ENCODE measurements at places on chromosomes 4 and X. TPM values are rescaled to one million over a fixed set of nuclear protein-coding genes. Genes with fewer than 3 reads are reported as not detected.

GRCh38 chr4:186771624-186772023 is 48.0 kb upstream of the FAT1 start:
- H3K27ac ChIP-seq: no peak overlapping the region
- DNase-seq: no peak
- H3K4me3 ChIP-seq: no peak overlapping the region
- no peaks in the 10 kb centered on the region for H3K27me3 ChIP-seq

NMU gene
- not detected for total RNA-seq

DOCK11 gene
- 1.6 TPM for total RNA-seq

- H3K27ac ChIP-seq: no peak overlapping the region
- no peaks in the 10 kb centered on the region for H3K36me3 ChIP-seq
- no peak for DNase-seq
Observed at GRCh38 chrX:49868739-49869138, 10.5 kb upstream of the USP27X start.

- no peaks in the 10 kb centered on the region for H3K4me1 ChIP-seq
- no peak overlapping the region for H3K27ac ChIP-seq
- no peaks in the 10 kb centered on the region for H3K36me3 ChIP-seq
- DNase-seq: no peak
- H3K27me3 ChIP-seq: no peaks in the 10 kb centered on the region
Observed at GRCh38 chrX:39159921-39160507, 358.8 kb downstream of the MID1IP1 start.

- no peak overlapping the region for H3K27ac ChIP-seq
- no peaks in the 10 kb centered on the region for H3K36me3 ChIP-seq
- H3K4me1 ChIP-seq: no peaks in the 10 kb centered on the region
- no peak for DNase-seq
- no peaks in the 10 kb centered on the region for H3K27me3 ChIP-seq
Observed at GRCh38 chr4:100489305-100489704, 28.5 kb downstream of the EMCN start.

STBD1 gene
- total RNA-seq: 49.5 TPM

NXF2 gene
- not detected for total RNA-seq

- no peaks in the 10 kb centered on the region for H3K36me3 ChIP-seq
- H3K4me3 ChIP-seq: peak overlapping the region; percentile 76
- H3K27ac ChIP-seq: peak overlapping the region; percentile 95
Observed at GRCh38 chr4:23888421-23889319, 1.2 kb downstream of the PPARGC1A start.

DNA sequence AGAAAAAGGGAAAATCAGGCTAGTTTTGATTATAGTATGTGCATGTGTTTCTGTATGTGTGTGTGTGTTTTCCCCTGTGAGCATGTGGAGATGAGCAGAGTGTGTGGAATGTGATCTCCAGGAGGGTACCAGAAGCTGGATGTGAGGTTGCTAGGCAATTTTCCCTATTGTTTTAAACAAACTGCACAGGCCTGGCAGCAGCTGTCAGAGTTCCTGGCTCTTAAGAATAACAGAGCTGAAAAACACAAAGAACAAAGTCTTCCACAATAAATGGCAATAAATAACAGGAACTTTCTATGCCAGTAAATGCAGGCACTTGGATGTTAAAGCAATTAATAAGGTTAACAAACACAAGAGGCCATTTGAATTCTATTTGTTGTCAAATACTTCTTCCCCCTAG is 344.6 kb upstream of the CTSO start:
- no peak overlapping the region for H3K4me3 ChIP-seq
- no peak overlapping the region for H3K27ac ChIP-seq
- no peaks in the 10 kb centered on the region for H3K36me3 ChIP-seq
- DNase-seq: no peak
- H3K27me3 ChIP-seq: no peaks in the 10 kb centered on the region
- H3K4me1 ChIP-seq: no peaks in the 10 kb centered on the region

DNA sequence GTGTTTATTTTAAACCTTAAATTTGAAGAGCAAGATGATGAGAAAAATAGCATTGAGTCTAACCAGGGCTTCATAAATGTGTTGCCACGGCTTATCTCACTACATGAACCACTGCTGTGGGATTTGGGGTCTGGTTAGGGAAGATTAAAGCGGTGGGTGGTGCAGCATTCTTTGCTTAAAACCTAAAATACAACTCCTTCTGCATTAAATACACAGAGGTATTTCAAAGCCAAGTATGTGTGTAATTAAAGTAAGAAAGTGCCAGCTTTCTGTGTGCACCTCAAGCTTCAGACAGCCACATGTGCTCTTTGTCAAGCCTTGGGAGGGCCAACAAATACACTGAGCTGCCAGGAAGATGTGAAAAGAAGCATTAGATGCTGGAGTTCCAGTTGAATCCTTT is 128.0 kb downstream of the CPE start:
- no peaks in the 10 kb centered on the region for H3K4me1 ChIP-seq
- H3K27me3 ChIP-seq: no peaks in the 10 kb centered on the region
- no peaks in the 10 kb centered on the region for H3K36me3 ChIP-seq
- no peak overlapping the region for H3K4me3 ChIP-seq
- DNase-seq: no peak
- H3K27ac ChIP-seq: no peak overlapping the region

DNA sequence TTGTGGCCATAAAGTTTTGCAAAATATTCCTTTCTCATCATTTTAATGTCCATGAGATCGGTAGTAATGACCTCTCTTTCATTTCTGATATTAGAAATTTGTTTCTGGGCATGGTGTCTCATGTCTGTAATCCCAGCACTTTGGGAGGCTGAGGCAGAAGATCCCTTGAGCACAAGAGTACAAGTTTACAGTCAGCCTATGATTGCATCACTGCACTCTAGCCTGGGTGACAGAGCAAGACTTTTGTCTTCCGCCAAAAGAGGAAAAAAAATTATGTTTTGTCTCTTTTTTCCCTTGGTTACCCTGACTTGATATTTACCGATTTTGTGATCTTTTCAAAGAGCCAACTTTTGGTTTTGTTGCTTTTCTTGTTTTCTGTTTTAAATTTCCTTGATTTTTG is 10.8 kb upstream of the NKAP start:
- no peaks in the 10 kb centered on the region for H3K27me3 ChIP-seq
- no peak overlapping the region for H3K27ac ChIP-seq
- H3K36me3 ChIP-seq: no peaks in the 10 kb centered on the region
- no peak for DNase-seq

DNA sequence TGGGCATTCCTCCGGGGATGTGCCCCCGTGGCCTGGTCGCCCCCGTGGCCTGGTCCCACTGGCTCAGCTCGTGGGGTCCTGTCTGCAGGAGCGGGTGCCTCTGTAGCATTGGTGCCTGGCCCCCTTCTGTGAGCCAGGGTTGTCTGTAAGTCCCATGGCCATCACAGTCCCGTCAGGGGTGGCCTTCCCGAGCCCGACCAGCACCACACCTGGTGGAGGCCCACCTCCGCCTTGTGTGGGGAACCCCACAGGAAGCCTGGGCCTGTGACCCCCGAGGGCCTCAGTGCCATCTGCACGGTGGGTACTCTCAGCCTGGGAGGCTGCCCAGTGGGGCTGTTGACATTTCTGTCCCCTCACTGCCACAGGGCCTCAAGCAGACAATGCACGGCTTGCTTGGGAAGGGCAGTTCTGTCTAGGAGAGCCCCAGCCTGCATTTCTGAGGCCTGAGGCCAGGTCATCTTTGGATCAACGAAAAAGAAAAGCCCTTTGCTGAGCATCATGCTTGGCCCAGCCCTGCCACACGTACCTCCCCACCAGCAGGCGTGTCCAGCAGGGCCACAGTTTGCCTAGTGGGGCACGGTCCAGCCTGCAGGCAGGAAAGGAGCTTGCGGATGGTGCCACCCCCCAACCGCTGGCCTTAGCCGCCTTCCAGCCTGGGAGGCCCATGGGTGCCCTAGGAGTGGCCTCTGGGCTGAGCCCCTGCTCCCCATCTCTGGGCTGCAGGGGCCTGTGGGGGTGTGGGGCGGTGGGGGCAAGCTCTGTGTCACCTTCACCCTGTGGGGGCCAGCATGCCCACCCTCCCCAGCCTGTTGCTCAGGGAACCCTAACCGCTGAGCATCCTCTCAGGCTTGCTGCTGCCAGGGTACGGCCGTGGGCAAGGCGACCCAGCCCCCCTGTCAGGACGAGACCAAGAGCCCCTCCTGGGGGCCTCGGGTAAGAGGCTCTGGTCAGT is 23.2 kb downstream of the NKX1-1 start:
- H3K36me3 ChIP-seq: no peaks in the 10 kb centered on the region
- H3K27ac ChIP-seq: no peak overlapping the region
- no peak for DNase-seq
- H3K4me1 ChIP-seq: no peaks in the 10 kb centered on the region
- H3K27me3 ChIP-seq: no peaks in the 10 kb centered on the region
- H3K4me3 ChIP-seq: no peak overlapping the region
